ENCODE measurements at places on chromosomes 6 and 20.

GRCh38 chr6:160992061-160992979 lies 751 bp downstream of the MAP3K4 start:
- DNase-seq: peak; percentile 54

- peak; percentile 58 for DNase-seq
Measured at GRCh38 chr6:130885392-130886192, 58.4 kb downstream of the SMLR1 start.

GRCh38 chr6:68082086-68082485 lies 553.0 kb upstream of the ADGRB3 start:
- DNase-seq: no peak

DNA sequence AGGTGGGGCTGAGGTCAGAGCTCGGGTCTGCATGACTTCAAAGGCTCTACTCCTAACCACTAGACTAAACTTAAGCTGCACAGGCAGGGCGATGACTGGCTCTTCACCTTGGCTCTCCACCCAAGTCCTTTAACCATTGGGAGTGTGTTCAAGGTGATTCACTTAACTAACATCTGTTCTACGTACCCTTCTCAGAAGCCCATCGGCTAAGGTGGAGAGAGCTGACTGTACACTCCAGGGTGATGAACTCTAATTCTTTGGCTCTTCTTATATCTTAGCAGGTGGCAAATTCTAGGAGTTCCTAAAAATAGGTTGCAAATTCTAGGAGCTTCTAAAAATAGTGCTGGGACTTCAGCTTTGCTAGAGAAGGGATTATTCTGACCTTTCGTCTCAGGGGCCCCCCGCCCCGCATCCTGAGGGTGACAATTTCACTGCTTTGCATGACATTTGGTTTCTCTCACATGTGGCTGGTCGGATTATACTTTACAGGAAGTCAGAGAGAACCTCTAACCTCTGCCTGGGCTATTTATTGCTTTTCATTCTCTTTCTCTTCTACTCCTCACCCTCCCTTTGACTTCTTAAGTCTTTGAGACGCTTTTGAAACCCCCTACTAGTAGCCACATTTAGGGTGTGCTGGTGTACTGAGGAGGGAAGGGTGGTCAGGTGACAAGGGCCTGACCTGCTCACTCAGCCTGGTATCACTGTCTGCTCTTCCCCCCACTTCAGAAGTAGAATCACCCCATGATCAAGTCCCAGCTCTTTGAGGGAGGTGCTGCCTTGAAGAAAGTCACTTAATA lies 55.5 kb downstream of the PRDM1 start:
- DNase-seq: no peak

GRCh38 chr20:1975291-1975690 lies 18.6 kb downstream of the PDYN start:
- DNase-seq: no peak

DNA sequence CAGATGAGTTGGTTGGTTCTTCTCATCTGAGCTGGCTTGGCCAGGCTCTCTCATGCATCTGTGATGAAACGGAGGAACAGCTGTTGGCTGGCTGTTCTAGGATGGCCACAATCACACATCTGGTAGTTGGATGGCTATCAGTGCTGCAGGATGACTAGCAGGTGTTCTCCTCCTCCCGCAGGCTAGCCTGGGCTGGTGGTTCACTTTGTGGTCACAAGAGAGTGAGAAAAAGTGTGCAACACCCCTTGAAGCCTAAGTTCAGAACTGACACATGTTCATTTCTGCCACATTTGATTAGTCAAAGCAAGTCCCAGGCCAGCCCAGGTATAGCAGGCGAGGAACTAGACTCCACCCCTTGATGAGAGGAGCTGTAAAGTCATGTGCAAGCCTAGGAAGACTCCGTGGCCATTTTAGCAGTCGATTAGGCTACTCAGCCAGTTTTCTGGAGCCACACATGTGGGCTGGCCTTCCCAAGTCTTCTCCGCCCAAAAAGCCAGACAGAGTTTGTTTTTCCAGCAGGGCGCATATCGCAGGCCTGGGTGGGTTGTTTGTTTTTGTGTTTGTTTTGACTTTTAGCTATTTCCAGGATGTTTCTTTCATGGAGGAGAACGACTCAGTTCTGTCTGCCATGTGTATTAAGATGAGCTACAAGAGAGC lies 120.8 kb downstream of the ISM1 start:
- no peak for DNase-seq

DNA sequence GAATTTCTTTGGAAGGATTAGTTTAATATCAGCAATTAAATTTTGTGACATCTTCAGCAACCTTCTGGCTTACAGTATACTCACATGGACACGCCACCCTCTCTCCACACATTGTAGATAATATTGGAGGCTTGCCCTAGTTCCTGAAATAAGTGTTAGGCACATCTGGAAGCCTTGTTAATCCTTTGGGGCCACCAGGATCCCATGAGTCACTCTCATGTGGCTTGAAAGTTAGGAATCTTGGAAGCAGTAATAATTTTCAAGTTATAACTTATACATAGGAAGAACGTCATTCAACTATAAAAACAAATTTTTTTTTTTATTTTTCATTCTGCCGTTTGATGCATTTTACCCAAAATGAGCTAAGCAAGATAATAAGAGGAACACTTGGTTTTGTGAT lies 20.5 kb downstream of the LAMA4 start:
- no peak for DNase-seq

GRCh38 chr6:92763680-92764079 lies 655.7 kb downstream of the EPHA7 start:
- DNase-seq: no peak

- DNase-seq: no peak
Measured at GRCh38 chr6:108383981-108384380, 89.1 kb downstream of the AFG1L start.

- DNase-seq: no peak
Measured at GRCh38 chr20:33296206-33296605, 13.2 kb downstream of the BPIFB1 start.

DNA sequence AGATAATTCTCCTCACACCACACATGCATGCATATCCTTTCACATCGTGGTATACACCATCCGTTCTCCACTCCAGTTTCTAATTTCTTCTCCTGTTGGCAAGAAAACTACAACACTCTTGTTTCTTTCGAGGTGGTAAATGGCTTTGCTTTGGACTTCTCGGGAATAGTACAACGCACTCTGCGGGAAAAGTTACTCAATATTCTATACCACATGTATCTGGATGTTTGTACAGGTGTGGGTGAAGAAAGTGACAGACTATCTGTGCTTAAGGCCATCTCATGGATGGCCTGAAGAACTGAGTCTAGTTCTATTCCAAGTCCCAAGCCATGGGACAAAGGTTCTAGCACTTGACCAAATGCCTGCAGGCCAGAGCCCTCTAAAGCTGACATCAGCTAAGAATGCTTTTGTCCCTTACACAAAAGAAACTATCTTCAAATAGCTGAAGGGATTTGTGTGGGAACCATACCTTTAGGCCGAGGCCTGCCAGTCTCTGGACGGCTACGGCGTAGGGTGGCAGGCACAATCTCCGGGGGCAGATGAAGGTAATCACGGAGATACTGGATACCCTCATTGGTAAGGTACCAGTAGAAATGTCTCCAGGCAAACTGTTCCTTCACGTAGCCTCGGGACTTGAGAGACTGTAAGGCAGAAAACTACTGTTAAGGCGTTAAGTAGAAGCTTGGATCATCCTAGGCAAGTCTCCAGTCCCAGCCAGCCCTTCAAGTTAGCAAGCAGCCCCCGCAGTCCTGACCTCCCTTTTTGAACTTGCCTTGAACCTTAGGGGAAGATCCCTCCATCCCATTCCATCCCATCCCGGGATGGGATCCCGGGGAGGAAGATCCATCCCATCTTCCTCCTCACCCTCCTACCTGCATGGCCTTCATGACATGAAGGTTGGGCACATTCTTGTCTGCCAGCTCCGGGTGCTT lies 1.4 kb downstream of the RPS10 start:
- DNase-seq: no peak

DNA sequence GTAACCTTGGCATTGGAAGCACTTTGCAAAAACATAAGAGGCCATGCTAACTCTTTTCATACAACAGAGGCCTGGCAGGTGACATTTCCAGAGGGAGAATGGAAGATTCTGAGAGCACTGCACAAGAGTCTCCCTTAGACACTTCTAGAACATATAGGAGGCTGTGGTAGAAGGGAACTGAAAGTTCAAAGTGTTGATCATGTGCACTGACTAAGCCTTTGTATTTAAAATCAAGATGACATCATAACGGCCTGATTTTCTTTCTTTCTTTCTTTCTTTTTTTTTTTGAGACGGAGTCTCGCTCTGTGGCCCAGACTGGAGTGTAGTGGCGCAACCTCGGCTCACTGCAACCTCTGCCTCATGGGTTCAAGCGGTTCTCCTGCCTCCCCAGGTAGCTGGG lies 26.8 kb upstream of the DNAAF9 start:
- no peak for DNase-seq

DNA sequence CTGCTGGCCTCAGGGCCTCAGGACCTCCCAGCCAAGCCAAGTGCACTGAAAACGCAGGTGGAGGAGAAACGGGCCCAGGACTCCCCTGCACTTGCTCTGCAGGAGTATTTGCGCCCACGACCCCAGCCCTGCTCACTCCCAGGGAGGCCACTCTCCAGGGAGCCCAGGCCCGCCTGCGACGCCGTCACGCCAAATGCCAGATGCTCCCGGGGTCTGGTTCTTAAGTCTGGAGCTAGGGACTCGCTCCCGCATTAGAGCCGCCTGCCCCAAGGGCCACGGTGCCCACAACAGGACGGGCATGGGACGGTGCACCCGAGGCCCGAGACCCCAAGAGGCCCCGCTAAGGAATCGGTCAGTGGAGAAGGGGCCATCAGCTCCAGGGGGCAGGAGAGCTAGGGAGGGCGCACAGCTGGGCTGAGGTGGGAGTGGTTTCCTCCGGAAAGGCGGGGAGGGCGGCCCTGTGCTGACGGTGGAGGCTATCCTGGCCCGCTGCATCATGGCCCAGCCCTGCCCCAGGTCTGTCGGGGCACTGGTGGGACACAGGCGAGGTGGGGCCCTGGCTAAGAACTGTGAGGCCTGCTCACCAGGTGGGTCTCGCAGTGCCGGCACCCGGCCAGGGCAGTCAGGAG lies 44.1 kb upstream of the CHRNA4 start:
- DNase-seq: no peak

DNA sequence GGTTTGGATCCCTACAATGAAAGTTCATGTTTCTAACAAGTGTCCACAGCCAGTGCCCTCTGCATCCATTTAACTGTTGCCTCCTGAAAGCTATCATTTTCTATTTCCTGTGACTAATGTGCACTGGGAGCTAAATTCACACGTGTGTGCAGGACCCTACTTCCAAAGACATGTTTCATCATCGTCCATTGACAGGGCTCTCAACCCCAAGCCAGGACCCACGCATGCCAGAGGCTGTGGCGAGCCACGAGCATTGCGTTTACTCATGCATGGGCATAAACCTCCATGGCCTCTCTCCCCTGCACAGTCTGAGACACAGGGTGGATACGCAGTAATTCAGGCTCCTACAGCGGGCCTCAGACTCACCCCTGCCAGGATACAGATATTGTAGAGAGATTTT lies 153.2 kb downstream of the MAFB start:
- DNase-seq: no peak

DNA sequence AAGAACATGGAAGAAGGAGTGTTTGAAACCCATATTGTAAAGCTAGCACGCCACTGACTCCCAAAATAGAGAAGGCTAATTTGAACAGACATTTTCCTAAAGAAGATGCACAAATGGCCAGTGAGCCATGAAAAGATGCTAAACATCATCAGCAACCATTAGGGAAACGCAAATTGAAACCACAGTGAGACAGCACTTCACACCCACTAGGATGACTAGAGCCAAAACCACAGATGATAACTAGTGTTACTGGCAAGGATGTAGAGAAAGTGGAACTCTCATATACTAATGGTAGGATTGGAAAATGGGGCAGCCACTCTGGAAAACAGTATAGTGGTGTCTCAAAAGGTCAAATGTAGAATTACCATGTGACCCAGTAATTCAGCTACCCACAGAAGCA lies 58.2 kb downstream of the BMP7 start:
- no peak for DNase-seq

DNA sequence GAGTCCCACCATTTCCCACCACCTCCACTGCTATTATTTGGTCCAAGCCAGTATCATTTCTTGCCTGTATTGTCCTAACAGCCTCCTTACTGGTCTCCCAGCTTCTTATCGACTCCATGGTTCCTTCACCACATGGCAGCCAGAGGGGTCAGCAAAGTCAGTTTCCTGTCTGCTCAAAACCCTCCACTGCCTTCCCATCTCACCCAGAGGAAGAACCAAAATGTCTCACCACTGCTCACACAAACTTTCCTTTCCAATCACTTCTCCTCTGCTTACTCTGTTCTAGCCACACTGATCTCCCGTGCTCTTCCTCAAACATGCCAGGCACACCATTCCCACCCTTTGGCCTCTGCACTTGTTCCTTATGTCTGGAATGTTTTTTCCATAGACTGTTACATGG lies 39.7 kb downstream of the BCL2L1 start:
- DNase-seq: no peak

- DNase-seq: no peak
Measured at GRCh38 chr20:37464611-37465010, 56.4 kb upstream of the NNAT start.

GRCh38 chr20:41072915-41073314 lies 44.3 kb downstream of the TOP1 start:
- no peak for DNase-seq

DNA sequence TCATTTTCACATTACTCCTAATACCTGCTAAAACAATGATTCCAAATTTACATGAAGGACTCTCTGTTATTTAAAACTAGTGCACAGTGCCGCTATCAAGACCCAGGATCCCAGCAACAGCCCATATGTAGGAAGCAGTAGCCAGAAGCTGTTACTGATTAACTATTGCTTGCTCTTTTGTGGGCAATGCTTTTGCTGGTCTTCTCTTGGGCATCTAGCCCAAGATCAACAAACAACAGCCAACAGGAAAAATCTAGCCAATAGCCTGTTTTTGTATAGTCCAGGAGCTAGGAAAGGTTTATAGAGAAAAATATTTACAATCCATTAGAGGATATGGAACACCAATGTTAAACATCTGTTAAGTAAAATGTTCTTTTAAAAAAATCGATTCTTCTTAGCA lies 22.1 kb upstream of the TENT5A start:
- no peak for DNase-seq

DNA sequence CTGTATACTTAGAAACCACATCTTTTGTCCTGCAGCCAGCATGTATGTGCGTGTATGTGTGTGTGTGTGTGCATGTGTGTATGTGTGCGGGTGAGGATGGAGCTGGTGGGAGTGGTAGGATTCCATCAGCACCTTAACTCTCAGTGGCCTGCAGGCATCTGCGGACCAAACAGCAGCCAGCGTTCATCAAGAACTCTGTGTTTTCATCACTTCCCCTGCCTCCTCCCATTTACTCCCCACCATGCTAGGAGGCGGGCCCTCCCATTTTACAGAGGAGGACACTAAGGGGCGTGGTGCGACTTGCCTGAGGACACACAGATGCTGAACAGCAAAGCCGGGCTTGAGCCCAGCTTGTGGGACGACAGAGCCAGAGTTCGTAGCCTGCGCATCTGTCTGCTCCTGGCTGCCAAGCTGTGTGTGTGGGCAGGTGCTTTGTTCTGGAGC lies 8.9 kb downstream of the VSTM2L start:
- DNase-seq: no peak

GRCh38 chr20:8322662-8323217 lies 190.7 kb downstream of the PLCB1 start:
- no peak for DNase-seq

GRCh38 chr6:36759148-36759759 lies 61.6 kb downstream of the RAB44 start:
- DNase-seq: peak; percentile 75

Measured in stimulated activated CD4-positive, alpha-beta T cell treated with anti-CD3 and anti-CD28 coated beads, Interleukin-4, amount 100 ng/mL, for 48 hours (primary cell).